D341Med (cell line): ENCODE measurements at places on chromosomes 11 and 22.

DNA sequence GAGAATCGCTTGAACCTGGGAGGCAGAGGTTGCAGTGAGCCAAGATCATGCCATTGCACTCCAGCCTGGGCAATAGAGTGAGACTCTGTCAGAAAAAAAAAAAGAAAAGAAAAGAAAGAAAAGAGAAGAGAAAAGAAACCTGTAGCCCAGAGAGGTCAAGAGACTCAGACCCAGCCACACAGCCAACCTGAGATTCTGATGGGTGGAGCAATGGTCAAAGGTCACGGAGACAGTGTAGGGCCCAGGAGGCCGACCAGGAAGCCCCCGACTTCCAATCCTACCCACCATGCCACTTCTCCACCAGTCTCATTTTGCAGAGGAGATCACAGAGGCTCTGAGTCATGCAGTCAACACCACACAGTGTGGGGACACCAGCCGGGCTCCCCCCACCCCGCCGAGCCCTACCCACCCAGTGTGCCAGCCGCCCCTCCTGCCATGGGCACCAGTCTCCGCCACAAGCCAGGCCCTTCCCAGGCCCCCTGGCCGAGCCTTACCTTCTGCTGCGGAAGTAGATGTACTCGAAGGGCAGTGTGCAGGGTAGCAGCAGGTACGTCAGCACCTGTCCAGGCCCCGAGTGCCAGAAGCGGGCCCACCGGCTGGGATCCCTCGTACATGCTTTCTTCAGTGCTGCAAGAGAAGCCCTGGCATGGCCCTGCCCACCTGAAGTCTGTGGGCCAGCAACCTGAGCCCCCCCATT, 7.9 kb downstream of the PNPLA5 start:
- DNase-seq, result peak; percentile 23

- DNase-seq, result no peak
Observed at GRCh38 chr22:23001463-23001862, 68.9 kb upstream of the GNAZ start.

- DNase-seq, result no peak
Observed at GRCh38 chr11:2132874-2133240, 6.3 kb downstream of the IGF2 start.

DNA sequence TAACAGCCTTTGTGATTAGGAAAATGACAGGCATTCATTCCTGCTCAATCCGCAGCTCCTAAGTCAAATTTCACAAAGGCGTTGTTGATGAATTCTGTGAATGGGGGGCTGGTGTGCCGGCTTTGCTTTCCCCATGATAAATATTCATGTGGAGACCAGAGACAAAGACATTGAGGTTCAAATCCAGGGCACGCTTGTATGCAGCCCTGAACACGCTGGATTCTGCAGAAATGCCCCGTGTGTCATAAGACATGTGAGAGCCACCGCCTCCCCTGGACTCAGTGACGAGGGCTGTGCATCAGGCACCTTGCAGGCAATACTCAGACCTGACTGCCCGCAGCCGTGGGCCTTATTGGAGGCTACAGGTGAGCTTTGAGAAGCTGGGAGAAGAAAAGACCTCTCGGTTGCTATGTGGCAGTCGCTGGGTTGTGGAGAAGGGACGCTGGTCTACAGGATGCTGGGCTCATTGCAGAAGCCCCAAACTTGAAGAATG, 906.2 kb downstream of the BRD1 start:
- DNase-seq, result no peak

- DNase-seq, result no peak
Observed at GRCh38 chr22:44131412-44131811, 49.3 kb upstream of the PARVG start.

- no peak for DNase-seq
Observed at GRCh38 chr11:71206186-71206585, 46.2 kb downstream of the SHANK2 start.

DNA sequence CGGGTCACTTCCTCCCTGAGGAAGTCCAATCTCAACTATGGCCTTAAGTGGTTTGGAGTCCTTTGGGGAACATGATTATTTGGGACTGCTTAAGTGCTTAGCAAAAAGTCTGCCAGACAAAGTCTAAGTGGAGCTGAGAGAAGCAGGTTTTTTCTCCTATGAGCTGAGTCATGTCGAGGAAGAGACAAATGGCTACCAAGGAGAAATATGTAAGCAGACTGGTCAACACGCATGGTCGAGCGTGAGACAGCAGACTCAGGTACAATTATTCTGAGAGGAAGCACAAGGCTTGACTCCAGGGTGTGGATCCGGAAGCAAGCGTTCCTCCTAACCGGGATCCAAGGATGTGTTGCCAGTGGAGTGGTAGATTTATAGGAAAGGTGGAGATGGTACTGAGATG, 30.6 kb downstream of the UBASH3B start:
- DNase-seq, result no peak
